NCI-H2171 treated with DMSO at 0.1 percent for 48 hours (cell line): ENCODE measurements at places on chromosomes 12 and 14.

- DNase-seq: no peak
Measured at GRCh38 chr12:45458238-45458637, 242.3 kb downstream of the ANO6 start.

DNA sequence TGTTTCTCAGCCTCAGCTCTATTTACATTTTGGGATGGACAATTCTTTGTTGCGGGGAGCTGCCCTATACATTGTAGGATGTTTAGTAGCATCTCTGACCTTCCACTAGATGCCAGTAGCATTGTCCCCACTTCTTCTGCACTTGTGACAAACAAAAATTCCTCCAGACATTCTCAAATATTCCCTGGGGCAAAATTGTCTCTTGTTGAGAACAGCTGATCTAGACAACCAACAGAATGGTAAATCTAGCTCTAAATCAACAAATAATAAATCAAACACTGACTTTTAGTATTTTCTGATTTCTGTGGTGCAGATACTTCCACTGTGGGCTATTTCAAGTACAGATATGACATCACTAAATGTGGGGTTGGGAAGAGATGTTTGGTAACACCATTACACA, 60.7 kb downstream of the MSRB3 start:
- no peak for DNase-seq

DNA sequence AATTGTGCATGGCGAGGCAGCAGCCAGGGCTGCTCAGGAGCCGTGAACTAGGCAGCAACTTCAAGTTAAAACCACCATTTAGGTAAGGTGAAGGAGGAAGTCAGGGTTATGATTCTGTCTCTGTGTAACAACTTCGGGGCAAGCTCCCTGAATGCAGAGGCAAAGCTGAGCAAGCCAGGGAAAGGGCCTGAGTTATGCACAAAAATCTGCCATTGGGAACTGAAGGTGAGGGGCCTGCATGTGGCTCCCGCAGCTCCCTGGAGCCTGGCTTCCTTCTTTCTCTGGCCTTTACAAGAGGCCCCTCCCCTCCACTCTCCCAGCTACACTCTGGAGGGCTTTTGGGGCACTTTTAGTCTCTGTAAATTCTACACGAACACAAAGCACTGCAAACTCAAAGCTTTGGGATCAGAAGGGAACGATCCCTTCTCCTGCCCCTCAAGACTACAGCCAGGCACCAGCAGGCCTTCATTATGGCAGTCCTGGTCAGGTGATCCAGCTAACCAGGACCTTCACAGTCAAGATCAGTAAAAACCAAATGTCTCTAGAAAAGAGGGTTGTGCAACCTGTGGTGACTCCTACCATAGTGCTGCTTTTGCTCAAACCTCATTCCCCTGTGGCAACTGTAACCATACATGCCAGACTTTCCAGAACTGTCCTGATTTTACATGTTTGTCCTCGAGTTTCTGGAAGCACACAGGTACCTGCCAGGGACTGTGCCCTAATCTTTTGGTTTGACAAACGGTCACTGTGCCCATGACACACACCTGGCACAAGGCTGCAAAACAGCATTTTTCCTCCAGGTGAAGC, 67.2 kb upstream of the PTGR2 start:
- DNase-seq: no peak

DNA sequence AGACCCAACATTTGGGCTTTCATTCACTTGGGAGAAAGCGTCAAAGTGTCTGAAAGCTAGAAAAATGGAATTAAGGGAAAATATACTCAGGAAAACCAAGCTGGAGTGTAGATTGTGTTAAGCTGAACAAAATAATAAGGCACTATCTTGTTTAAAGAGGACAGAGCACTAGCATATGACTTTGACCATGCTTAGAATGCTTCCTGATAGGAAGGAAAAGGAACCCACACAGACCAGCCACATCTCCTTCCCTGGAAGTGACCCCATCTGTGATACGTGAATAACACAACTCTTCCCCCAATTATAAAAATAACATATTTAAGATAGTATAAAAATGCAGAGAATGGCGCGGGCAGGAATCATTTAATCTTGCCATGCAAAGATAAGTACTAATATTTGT, 94.7 kb upstream of the BCL2L14 start:
- DNase-seq: no peak

GRCh38 chr12:96098631-96099030, 63.2 kb upstream of the LTA4H start:
- no peak for DNase-seq

- peak; percentile 91 for DNase-seq
Measured at GRCh38 chr12:93784339-93785086, 107.3 kb downstream of the CRADD start.

DNA sequence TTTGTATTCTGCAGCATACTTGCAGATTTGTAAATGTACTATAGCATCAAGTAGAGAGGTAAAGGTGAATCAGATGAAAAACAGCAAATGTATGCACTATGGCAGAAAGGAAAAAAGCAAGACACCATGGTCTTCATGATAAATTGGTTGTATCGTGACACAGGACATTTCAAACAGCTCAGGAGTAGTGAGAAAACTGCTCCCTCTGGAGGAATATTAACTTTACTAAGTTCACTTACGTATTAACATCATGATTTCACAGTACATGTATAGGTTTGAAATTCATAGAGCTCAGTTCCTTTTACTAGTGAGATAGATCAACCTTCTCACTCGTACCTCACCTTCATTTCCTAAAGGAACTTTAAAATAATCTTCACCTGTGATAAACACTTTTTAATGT, 6.5 kb downstream of the MBIP start:
- DNase-seq: no peak

GRCh38 chr12:100142851-100143559, at the start of gene BLTP3B:
TSS of gene BLTP3B (minus strand) at chr12:100142874. CDS start at chr12:100142635, 239 bp downstream.
- DNase-seq: peak; percentile 83

DNA sequence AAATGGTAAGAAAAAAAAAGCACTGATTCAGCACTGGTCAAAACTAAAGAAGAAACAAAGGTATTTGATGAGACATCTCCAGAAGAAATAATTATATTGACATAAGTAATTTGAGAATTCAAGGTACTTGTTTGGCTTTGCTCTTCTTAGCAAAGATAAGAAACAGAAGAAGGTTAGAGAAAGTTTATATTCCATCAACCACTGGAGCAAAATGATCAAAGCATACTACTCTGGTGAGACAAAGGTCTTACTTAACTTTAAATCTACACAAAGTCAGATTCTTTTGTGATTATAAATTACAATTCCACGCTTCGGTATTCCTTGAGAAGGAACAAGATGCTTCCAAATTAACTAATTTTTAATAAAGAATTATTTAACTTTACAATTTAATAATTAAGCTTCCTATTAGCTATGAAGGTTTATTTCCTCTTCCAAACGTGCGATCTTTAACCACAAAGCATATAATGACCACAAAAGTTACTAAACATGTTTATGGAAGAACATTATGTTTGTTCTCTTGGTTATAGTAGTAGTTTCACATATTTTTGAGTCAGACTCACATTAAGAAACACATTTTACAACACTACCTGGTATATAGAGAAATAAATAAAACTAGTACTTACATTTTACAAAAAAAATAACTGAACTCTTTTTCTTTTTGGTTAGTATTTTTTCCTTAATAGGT, 53.4 kb downstream of the METTL25 start:
- no peak for DNase-seq

DNA sequence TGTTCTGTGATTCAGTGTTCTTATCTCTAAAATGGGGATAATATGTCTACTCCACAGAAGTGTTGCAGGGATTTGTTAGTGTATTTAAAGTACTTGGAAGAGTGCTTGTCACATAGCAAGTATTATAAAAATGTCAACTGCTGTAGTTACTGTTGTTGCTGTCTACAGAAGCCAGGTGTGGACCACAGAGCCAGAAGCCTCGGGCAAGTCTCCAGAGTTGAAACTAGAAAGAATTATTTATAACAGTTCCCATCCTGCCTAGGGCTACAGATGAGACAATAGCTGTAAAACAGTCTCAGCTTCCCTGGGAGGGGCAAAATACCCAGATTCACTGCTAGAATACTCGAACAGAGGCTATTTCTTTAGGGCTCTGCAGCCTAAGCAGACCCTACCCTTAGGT, 55.4 kb upstream of the FUT8 start:
- no peak for DNase-seq

DNA sequence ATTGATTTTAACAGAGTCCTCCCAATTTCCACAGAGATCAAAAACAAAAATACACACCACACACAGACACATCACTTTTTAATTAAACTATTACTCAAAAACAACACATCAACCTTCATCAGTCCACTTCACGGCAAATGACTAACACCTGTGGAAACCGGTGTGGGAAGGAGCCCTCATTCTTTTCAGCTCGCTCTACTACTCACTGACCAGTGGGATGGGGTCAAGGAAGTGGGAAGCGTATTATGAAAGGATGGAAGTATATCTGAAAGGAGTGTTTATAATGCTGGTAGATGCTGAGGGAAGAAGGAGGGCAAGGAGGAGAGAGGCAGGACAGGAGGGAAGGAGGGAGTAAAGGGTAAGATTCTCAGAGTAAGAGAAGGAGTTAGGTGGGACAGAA, 156.5 kb downstream of the EPS8 start:
- no peak for DNase-seq

GRCh38 chr12:100955139-100955538, 160.6 kb downstream of the ANO4 start:
- no peak for DNase-seq

DNA sequence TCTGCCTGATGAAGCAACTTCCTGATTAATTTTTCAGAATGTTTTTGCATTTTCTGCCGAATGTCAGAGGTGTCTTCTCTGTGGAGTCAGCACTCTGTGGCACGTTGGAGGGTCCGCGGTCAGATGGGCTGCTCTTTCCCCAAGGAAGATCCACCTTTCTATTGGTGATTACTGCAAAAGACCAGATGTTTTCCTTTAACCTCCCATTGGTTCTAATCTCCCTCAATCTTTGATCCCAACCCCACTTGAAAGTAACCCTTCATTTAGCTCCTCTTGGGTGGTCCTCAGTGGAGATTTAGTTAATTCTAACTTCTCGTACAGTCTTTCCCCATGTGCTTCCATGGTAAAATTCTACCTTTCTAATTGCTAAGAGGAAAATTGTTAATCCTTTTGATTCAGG, 397.7 kb upstream of the DDHD1 start:
- no peak for DNase-seq

DNA sequence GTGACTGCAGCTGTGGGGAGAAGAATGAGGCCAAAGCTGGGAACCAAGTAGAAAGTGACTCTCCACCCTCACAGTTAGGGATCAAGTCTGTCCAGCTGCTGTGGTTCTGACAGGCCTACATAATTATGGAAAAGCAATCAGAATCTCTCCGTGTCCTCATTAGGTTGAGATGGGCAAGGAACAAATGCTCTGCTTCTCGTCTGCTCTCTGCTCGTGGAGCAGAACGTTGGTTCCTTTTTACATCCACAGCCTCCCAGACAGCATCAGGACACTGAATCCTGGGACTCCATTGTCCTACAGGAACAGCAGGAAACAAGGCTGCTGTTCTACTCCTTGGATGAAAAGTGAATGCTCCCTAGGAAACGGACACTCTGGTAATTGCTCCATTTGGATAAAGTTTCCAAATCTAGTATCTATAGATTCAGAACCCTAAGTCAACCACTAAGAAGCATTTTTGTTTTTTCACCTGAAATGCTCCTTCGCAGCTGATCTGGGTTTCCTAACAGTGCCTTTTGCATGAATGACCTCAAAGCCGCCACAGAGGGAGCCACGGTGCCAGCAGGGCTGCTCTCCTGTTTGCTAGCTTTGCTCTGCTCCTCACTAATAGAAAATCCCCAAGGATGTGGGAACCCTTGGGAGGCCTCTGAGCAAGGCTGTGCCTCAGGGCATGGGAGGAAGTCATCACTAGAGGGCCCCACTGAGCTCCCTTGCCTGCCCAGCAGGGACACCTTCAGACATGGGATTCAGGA, 102.0 kb downstream of the EGLN3 start:
- DNase-seq: peak; percentile 69
